ENCODE measurements at places on chromosomes 5 and 9.

GRCh38 chr5:9851458-9851857 lies 221.3 kb upstream of the TAS2R1 start:
- no peak for DNase-seq

- DNase-seq, result no peak
Measured at GRCh38 chr9:134983506-134984371, 66.0 kb upstream of the FCN1 start.

- DNase-seq, result no peak
Measured at GRCh38 chr9:96173640-96174039, 128.3 kb downstream of the HSD17B3 start.

DNA sequence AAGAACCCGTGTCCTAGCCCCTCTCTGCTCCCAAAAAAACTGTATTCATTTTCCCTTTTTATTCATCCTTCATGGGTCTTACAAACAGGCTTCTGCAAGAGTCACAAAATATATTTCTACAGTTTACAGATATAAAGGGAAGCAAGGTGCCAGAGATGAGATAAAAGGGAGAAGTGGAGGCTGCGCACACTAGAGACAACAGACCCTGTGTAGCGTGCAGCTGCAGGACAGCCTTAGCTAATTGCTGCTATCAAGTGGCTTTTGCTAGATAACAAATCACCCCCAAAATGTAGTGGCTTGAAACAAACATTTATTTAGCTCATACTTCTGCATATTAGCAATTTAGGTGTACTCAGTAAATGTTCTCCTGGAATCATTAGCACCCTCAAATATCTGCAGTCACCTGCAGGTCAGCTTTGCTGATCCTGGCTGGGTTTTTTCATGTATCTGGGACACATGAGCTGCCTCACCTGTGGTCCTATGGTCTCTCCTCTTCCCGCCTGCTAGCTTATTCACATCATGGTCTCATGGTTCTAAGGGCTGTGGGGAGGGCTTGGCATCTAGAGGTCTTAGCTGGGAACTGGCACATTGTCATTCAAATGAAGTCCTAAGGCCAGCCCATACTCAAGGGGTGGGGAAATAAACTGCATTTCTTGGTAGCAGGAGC lies 29.4 kb downstream of the ARHGEF37 start:
- DNase-seq, result no peak

DNA sequence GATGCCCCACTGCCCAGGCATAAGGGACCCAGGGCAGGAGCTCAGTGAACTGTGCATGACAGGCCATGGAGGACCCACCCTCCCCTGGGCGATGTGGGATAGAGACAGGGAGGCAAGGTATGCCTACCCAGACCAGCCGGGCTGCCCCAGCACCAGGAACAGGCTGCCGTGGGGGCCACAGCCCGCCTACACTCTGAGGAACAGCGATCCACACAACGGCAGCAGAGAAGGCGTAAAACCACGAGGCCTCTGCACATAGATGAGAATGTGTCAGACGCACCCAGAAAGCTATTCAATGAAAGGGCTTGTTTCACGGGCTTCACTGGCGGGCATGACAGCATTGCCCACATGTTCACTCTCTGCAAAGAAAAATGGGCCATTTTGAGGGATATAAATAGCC lies 49.5 kb downstream of the SEMA4D start:
- DNase-seq, result peak; percentile 62

GRCh38 chr5:124457901-124458300 lies 288.5 kb downstream of the ZNF608 start:
- no peak for DNase-seq

GRCh38 chr9:73548201-73548600 lies 396.5 kb downstream of the ANXA1 start:
- DNase-seq, result no peak

DNA sequence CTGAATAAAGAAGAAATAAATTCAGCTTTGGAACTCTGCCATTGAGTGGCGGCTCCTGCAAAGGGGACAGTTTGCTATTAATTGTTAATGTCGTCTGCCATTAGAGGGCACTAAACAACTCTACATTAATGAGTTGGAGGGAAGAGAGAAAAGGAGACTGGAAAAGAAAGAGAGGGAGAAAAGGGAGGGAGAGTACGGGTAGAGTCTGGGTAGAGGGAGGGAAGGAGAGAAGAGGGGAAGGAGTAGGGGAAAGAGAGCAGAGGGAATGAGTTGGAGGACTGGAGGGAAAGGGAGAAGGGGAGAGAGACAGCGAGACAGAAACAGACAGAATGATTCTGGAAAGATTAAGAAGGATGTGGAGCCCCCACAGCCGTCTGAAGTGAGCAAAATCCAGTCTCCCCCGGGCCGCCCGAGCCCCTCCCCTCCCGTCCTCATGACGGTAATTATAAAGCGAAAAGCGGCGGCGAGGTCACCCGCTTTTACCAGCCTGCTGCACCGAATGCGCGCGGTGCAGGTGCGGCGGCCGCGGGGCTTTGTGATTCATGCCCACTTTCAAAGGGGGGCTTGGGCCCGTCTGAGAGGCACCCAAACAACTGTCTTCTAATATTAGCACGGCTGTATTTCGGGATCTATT lies 1.9 kb upstream of the FST start:
- no peak for DNase-seq

DNA sequence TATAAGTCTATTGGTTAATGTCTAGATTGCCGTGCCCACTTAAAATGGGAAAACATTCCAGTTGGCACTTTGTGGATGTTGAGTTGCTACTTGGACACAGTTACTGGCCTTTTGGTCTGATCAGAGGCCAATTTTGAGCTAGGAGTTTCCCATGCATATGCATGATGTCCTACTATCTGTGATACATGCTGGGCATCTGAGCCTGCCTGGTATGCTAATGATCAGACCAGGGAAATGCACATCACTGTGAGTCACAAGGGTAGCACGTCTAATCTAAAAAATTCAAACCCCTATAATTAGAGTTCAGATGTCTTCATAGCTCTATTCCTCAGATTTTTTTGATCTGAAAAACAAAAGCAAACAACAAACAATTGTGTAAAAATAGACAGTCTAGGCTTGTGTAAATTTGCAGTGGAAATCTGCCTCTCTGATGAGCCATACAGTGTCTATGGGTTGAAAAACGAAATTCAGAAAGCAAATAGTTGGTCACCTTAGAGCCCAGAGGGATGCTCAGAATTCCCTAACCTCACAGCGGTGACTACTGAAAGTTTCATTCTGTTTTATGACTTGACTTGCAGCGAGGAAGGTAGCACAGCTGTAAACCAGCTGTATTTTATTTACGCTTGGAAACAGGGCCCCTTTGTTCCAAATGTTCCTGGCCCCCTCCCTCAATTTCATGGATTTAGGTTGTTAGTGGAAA lies 37.3 kb downstream of the PALM2AKAP2 start:
- DNase-seq, result no peak

DNA sequence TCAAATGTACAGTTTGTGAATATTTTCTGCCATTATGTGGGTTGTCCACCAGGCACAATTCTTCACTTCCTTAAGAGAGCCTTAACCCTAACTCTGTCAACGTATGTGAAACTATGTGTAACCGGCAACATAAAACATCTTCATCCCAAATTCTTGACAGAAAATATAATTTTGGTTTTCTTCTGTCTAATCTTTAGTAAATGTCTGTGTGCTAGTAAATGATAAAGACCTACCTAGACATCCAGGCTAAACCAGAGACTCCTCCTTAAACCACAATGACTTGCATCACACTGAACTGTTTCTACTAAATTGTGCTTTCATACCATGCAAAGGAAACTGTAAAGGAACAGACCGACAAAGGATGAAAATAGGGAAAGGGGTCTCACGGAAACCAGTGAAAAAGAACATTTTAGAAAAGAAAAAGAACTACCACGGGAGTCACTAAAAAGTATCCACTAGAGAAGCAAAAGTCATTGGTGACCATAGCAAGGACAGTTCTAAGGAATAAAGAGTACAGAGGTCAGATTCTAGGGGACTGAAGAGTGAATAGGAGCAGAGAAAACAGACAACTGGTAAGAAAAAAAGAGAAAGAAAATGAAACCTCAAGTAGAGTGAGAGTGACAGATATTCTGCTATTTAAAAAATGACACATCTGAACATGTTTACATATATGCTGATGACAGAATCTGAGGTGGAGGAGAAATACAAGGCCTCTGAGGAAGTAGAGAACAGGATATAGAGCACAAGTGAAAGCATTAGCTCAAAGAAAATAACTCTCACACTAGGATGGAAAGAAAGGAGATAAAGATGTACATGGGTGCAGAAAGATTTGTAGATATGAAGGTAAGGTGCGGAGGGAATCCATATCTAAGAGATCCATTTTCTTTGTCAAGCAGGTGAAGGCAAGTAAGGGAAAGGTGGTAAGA lies 49.4 kb downstream of the FNIP1 start:
- no peak for DNase-seq

DNA sequence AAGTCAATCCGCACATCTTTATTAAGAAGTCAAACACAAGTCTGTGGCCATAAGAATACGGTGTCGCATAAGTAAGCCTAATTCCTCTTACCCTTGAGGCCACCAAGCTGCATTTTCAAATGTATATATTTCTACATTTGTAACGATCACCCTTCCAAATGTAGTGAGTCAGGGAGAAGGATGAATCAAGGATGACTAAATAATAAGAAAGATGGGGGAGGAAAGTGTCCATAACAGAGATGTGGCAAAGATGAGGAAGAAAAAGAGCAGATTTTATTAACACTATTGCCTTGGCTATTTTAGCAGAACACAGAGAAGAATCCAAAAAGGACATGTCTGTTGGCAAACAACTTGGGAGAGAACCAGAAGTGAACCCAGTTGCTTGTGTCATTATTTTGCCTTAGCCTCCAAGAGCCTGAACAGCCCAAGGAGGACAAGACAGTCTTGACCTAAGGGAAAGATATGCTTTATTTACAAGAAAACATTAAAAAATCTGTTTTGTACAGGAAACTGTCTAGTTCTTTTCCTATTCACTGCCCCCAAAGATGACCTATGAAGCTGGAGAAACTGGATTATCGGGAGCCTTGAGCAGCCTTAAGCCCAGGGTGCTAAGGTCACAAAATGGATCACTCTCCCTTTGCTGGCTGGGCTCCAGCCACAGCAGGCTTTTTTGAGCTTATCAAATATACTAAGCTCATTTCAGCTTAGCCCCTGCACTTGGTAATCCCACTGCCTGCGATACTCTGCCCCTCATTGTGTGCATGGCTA lies 101.5 kb downstream of the PLCXD3 start:
- no peak for DNase-seq

DNA sequence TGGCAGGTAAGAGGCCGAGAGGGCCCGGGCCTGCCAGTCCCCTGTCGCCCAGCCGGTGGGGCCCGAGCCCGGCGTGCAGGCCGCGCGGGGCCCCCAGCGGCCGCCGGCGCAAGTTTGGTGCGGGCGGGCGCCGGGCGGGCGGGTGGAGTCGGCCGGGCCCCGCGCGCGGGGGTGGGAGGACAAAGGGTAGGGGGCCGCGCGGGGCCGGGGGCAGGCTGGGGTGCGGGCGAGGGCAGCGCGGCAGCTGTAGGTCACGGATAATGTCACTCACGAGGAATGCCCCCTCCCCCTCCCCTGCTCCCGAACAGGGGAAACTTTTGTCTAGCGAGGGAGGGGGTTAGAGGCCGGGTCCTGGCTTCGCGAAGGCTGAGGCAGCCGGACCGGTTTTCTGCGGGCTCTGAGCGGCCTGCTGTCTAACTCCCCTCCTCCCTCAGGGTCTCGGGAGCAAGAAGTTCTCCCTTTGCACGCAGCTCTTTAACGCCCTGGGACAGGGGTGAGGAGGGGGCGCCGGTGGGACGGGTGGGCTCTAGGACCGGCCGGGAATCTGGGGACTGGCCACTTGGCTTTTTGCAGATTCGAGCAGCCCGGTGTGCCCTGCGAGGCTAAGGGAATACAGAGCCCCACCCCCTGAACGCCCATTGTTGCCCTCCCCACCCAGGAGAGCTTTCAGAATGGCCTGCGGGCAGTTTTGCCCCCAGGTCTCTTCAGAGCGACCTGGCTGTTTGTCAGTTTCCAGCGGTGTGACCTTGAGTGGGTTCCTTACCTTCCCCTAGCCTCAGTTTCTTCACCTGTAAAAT lies 21.3 kb upstream of the NDST1 start:
- DNase-seq, result peak; percentile 43

DNA sequence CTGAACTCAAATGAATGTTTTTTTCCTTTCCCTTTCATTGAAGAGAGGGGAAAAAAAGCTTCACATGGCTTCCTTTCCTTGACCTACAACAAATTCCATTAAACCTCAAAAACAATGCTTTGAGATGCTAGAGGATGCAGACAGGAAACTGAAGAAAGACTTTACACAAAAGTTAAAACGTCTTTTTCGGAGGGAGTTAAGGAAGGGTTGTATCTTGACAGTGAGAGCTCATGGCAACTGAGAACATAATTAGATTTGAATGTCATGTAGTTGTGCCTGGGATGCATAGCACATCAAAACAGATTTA lies 66.4 kb downstream of the EBF1 start:
- no peak for DNase-seq

DNA sequence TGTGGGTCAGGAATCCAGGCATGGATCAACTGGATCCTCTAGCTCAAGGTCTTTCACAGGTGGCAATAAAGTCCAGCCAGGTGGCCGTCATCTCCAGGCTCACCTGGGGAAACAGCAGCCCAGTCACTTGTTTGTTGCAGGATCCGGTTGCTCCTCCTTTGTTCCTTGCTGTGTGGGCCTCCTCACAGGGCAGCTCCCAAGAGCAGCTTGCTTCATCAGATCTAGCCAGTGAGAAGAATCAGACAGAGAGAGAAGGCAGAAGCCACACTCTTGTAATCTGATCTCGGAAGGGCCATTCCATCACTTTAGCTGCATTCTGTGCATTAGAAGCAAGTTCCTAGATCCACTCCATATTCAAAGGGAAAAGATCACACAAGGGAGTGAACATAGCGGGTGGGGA lies 3.2 kb upstream of the HSD17B3 start:
- DNase-seq, result no peak

DNA sequence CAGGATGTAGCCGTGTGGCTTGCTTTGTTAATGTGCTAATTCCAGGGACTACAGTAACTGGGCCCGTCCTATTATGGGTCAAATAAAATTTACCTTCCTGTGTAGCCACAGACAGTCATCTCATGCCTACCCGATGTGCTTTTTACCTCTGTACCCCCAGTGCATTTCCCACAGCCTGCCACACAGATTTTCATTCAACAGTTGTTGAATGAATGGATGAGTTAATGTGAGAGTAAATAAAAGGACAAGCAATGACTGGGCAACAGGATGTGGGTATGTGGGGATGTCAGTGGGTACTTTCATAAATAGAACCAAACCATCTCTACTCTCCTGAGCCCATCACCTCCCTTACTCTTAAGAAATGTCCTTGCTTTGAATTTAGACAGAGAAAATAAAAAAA lies 441.2 kb upstream of the ZNF462 start:
- no peak for DNase-seq

DNA sequence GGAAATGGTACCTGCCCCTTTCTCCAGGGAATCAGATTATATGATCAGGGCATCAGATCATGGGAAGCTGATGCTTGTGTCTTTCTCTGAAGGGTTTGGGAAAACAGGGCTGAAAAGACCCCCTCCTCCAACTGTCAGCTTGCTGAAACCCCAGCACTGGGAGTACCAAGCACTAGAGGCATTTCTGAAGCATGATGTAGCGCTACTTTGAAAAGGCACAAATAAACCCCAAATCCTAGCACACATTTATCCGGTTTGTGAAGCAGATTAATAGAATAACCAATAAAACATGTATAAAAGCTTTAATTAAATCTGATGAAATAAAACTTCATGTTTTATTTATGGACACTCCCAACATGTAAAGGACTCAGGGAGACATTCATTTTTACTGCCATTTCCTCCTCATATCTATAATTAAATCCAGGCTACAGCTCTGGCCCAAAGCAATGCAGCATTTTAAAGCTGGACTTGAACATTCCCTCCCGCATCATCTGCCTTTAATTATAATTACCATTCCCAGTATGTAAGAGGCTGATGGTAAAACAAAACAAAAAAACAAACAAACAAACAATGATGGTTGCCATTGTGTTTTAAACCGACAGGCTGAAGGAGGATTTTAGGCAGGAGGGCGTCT lies 298.2 kb upstream of the RFX3 start:
- DNase-seq, result no peak

All from activated naive CD4-positive, alpha-beta T cell treated with Interleukin-2 at 50 U/mL for 16 hours (primary cell).